Progenitor cell of endocrine pancreas (in vitro differentiated cells): ENCODE measurements at places on chromosomes 7 and 10.

GRCh38 chr10:96890172-96890513, 58.0 kb downstream of the LCOR start:
- no peak for DNase-seq

DNA sequence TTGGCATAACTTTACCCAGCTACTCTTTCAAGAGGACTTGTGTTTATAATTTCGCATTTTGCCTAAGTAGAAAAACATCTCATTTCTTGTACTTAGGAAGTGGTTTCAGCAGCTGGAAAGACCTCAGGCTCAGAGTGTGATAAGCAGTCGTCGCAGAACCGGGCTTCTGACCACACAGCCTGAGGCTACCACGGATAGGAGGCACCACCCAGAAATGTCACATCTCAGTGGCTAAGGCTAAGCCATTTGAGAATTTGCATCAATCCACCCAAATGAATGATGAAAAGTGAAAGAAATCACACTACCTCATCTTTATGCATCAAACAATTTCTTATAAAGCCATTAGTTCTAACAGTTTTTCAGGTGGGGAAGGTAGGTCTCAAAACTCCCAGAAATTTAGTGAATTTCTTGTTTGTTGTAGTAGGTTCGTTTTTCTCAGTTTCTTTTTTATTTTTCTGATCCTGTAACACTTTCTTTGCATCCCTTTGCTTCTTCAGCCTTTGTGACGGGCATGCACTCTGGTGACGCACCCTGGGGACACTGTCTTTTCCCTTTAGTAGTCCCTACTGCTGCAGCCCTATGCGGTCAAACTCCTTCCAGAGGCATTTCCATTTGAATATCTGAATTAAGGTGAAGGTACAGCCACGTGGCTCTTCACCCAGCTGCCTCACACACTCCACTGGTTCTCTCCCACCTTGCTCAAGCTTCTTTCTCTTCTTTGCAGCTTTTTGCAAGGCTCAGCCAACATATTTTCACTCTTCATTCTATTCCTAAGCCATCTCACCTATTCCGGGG, 68.5 kb downstream of the MAP3K8 start:
- no peak for DNase-seq

GRCh38 chr10:42827201-42827600, 44.6 kb downstream of the BMS1 start:
- no peak for DNase-seq

- no peak for DNase-seq
Measured at GRCh38 chr10:71344154-71344925, 25.3 kb downstream of the SLC29A3 start.

DNA sequence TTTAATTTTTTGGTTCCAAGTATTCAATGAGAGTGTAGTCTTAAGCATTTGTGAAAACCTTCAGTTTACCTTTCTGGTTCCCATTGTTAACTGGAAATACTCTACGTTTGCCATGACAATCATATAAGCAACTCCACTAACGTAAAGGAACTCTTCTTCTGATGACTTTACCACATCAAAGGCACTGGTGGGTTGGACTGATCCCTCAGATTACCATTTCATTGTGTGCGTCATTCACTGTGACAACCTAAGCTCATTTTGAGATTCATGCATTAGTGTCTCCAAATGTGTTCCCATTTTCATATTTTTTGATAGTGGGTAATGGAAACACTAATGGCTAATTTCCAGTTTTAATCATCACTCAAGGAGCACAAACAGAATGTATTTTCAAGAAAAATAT, 119.9 kb upstream of the COL1A2 start:
- DNase-seq = no peak

- DNase-seq = no peak
Measured at GRCh38 chr7:81159402-81159801, 240.6 kb upstream of the SEMA3C start.

DNA sequence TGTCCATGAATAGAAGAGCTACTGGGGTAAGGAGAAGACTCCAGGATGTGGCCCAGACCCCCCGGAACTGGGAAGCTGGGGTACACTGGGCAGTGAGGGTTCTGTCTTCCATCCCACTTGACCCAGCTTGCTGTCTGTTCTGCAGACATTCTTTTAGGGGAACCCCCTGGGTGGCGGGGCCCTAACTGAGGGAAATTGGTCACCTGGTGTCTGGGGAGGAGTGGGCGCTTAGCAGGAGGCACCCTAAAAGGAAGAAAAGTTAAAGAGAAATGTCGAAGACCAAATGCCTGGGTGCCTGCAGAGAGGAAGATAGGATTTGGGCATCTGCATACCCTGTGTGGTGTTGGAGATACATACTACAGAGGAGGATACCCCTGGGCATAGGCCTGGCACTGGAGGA, 1.0 kb downstream of the AP1S1 start:
- DNase-seq = no peak
